ENCODE measurements at places on chromosomes 4 and X. TPM values are rescaled to one million over a fixed set of nuclear protein-coding genes. Genes with fewer than 3 reads are reported as not detected.
A peak's percentile ranks its signal among the peaks of the same experiment; 100 is the strongest.

DNA sequence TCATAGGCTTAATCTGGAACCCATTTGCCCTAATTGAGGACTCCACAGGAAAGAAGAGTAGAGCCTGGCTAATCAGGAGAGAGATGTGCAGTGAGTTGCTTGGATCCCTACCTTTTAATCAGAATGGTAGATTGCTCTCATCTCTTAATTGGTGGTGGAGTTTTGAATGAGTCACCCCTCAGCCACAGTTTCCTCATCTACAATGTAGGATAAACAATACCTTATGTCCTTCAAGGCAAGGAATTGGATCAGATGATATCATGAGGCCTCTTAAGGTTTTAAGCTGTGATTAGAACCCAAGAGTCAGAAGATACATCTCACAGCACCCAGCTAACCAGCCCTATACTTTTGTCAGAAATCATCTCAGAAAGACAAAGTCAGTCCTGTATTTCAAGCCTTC is 39.1 kb downstream of the PDGFRA start:
- H3K4me1 ChIP-seq: no peaks in the 10 kb centered on the region
- H3K4me3 ChIP-seq: no peak overlapping the region
- DNase-seq: no peak
- H3K27ac ChIP-seq: no peak overlapping the region

- peaks cover 4% of the 10 kb centered on the region for H3K36me3 ChIP-seq
- DNase-seq: no peak
- H3K4me3 ChIP-seq: no peak overlapping the region
- H3K27ac ChIP-seq: no peak overlapping the region
- peaks cover 7% of the 10 kb centered on the region for H3K4me1 ChIP-seq
Observed at GRCh38 chrX:72536542-72536941, 36.1 kb downstream of the HDAC8 start.

DNA sequence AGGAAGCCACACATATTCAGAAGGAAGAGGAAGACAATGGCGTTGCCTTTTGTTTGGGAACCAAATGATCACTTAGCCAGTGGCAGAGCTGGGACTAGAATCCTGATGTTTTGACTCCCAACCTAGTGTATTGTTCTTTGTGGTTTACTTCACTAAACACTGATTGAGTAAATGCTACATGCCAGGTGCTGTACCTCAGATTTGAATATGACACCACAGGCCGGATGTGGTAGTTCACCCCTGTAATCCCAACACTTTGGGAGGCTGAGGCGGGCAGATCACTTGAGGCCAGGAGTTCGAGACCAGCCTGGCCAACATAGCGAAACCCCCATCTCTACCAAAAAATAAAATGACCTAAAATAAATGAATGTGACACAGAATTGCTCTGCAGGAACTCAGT is 8.4 kb downstream of the NDUFA1 start:
- no peaks in the 10 kb centered on the region for H3K4me1 ChIP-seq
- no peaks in the 10 kb centered on the region for H3K27me3 ChIP-seq
- no peak for DNase-seq
- no peak overlapping the region for H3K27ac ChIP-seq

DNA sequence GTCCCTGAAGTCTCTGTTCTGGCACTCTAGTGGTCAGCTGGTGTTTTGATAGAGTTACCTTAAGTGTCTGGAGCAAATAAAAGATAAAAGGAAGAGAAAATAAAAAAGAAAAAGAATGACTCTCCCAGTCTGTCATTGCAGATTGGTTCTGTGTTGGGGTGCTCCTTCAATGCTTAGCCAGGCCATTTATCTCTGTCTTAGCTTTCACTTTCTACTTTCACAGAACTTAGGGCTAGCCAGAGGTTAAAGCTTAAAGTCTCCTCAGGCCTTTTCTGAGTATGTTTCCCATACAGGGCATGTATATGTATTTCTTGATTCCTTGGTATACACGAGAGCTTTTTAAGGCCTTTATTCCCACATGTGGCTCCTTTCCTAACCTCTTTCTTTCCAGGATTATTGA is 83.1 kb upstream of the TEX13D start:
- H3K4me3 ChIP-seq: no peak overlapping the region
- H3K36me3 ChIP-seq: no peaks in the 10 kb centered on the region
- H3K4me1 ChIP-seq: no peaks in the 10 kb centered on the region
- no peaks in the 10 kb centered on the region for H3K27me3 ChIP-seq

DNA sequence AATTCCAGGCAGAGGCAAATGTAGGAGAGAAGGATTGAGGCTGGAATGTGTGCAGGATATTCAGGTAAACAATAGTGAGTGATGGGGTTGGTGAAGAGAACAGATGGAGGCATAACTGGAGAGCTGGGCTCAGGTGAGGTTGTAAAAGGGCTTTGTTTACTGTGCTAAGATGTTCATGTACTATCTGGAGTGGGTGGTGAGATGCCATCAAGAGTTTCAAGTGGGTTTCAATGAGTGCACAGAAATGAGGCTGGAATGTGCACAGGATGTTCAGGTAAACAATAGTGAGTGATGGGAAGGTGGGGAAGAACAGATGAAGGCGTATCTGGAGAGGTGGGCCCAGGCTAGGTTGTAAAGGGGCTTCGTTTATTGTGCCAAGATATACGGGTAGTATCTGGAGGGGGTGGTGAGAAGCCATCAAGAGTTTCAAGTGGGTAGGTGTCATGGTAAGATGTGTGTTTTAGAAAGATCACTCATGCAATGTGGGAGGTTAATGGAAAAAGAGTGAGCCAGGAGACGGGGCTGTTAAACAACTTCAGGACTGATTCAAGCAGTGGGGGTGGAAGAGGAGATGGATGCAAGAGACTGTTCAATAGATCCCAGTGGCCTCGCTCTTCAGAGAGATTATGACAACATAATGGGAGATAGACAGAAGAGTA is 25.4 kb upstream of the NMU start:
- no peaks in the 10 kb centered on the region for H3K4me1 ChIP-seq
- no peaks in the 10 kb centered on the region for H3K27me3 ChIP-seq
- H3K27ac ChIP-seq: no peak overlapping the region
- no peaks in the 10 kb centered on the region for H3K36me3 ChIP-seq
- DNase-seq: no peak
- H3K4me3 ChIP-seq: no peak overlapping the region

- H3K27me3 ChIP-seq: no peaks in the 10 kb centered on the region
- no peak overlapping the region for H3K4me3 ChIP-seq
- H3K27ac ChIP-seq: no peak overlapping the region
- no peaks in the 10 kb centered on the region for H3K4me1 ChIP-seq
- H3K36me3 ChIP-seq: no peaks in the 10 kb centered on the region
Observed at GRCh38 chrX:93404121-93404520, 269.3 kb downstream of the NAP1L3 start.

DNA sequence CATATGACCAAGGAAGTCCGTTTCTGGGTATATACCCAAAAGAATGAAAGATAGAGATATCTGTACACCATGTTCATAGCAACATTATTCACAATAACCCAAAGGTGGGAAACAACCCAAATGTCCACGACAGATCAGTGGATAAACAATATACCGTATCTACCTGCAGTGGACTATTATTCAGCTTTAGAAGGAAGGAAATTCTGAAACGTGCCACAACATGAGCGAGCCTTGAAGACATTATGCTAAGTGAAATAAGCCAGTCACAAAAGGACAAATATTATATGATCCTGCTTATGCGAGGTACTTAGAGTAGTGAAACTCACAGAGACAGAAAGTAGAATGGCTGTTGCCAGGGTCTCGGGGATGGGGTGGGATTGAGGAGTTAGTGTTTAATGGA is 75.0 kb downstream of the ANAPC4 start:
- no peak overlapping the region for H3K27ac ChIP-seq
- H3K4me3 ChIP-seq: no peak overlapping the region
- H3K36me3 ChIP-seq: no peaks in the 10 kb centered on the region

GRCh38 chrX:121161501-121161933 is 114.1 kb downstream of the GLUD2 start:
- no peaks in the 10 kb centered on the region for H3K27me3 ChIP-seq
- H3K27ac ChIP-seq: no peak overlapping the region
- peaks cover 19% of the 10 kb centered on the region for H3K4me1 ChIP-seq
- peak; percentile 8 for DNase-seq
- no peaks in the 10 kb centered on the region for H3K36me3 ChIP-seq
- H3K4me3 ChIP-seq: no peak overlapping the region

GRCh38 chrX:139186991-139187390 is 343.5 kb upstream of the F9 start:
- H3K4me1 ChIP-seq: no peaks in the 10 kb centered on the region
- no peak overlapping the region for H3K4me3 ChIP-seq
- H3K27ac ChIP-seq: no peak overlapping the region

GRCh38 chr4:147837435-147837834 is 105.5 kb downstream of the ARHGAP10 start:
- H3K4me3 ChIP-seq: no peak overlapping the region
- H3K4me1 ChIP-seq: peaks cover 37% of the 10 kb centered on the region
- no peak overlapping the region for H3K27ac ChIP-seq
- H3K27me3 ChIP-seq: no peaks in the 10 kb centered on the region
- no peaks in the 10 kb centered on the region for H3K36me3 ChIP-seq

DNA sequence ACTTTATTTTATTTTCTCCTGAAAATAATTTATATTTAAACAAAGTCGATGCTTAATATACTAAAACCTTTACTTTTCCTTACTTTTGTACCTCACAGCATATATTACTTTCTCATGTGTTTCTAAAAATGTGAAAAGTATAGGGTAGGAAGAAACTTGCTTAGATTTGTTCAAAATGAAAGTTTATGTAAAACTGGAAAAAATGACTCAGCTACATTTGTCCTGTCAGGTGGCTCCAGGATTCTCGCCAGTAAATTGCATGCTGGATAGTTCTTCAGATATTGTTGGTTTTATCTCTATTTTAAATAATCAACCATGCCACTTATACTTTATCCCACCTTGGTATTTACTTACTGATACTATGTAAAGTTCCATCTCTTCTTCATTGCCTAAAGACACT is 159.2 kb upstream of the NDST4 start:
- no peaks in the 10 kb centered on the region for H3K4me1 ChIP-seq
- no peaks in the 10 kb centered on the region for H3K27me3 ChIP-seq
- H3K27ac ChIP-seq: no peak overlapping the region
- H3K36me3 ChIP-seq: no peaks in the 10 kb centered on the region
- no peak overlapping the region for H3K4me3 ChIP-seq

GRCh38 chr4:75434105-75434504 is 80.1 kb downstream of the RCHY1 start:
- no peaks in the 10 kb centered on the region for H3K27me3 ChIP-seq
- no peak for DNase-seq
- no peak overlapping the region for H3K4me3 ChIP-seq
- H3K27ac ChIP-seq: no peak overlapping the region

- DNase-seq: no peak
- no peak overlapping the region for H3K4me3 ChIP-seq
- H3K27me3 ChIP-seq: no peaks in the 10 kb centered on the region
- no peaks in the 10 kb centered on the region for H3K4me1 ChIP-seq
Observed at GRCh38 chrX:129632443-129632842, 22.3 kb downstream of the APLN start.

Gene WWC2
- total RNA-seq: 31.7 TPM

Gene CPLX1
- total RNA-seq: not detected

Gene CT47A1
- total RNA-seq: not detected

Gene RBMXL3
- not detected for total RNA-seq

Gene EREG
- not detected for total RNA-seq

Measured in neural progenitor cell (in vitro differentiated cells).